ENCODE measurements at places on chromosomes 3 and 15. TPM values are rescaled to one million over a fixed set of nuclear protein-coding genes. Genes with fewer than 3 reads are reported as not detected.

DNA sequence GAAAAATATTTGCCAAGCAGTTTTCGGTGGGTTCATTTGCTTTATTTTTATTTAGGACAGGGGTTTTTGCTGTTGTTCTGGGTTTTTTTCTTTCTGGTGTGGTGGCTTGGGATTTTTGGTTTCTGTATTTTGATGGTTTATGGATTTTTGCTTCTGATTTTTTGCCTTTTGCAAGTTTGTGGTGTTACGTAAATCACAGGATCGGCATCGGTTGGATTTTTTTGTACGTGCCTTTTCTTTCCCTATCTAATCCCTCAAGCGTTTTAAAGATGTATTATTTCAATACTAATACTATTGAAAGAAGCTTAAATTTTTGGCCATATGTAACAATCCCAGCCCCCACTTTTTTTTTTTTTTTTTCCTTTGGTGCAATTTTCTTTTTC, 782 bp upstream of the BCL6 start:
- DNase-seq: no peak

LARP6 gene
- 10.9 TPM for polyA plus RNA-seq

DNA sequence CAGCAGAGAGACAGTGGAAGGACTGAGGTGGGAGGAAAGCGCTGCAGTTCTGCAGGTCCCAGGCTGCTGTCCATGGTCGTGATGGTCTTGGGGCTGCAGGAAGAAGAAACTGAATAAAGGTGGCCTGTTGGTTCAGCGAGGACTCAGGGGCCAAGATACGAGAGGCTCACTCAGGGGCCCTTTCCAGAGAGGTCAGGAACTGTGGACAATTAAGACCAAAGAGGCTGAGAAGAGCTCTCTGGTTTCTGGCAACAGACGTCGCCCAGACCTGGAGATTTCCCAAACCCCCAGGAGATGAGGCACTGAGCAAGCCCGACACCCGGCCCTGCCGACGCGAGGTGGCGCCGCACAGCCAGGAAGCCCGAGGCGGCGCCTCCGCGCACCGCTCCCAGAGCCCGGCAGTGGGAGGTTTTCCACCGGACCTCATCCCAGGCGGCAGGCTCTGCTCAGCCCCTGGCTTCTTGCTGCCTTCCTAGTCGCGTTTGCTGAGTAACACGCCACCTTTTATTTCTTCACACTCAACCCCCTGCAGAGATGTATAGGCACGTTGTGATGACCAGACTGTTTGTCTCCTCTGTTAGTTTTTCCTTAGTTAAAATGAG, 56.4 kb upstream of the ARRDC4 start:
- DNase-seq: peak; percentile 75

- DNase-seq: no peak
These were observed 684 bp downstream of the SLTM start for GRCh38 chr15:58932710-58933280.

GRCh38 chr15:62413786-62414185, 248.7 kb upstream of the C2CD4B start:
- DNase-seq: no peak

DNA sequence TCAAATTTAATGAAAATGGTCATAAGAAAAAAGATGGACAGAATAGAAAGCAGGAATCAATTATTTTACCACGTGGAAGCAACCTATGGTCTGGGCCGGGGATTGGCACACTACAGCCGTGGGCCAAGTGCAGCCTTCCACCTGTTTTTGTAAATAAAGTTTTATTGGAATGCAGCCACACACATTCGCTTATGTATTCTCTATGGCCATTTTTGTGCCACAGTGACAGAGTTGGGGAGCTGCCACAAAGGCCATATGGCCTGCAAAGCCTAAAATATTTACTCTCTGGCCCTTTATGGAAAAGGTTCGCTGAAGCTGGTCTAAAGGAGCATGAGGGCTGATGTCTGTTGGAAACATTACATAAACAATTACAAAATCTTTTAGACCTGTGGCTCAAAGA, 144.8 kb downstream of the TMCO5A start:
- DNase-seq: no peak

- no peak for DNase-seq
These were observed 97.8 kb upstream of the TBL1XR1 start for GRCh38 chr3:177295116-177295515.
